Gastroesophageal sphincter (tissue), 4 donors: ENCODE measurements at places on chromosomes 5 and 9. TPM values are rescaled to one million over a fixed set of nuclear protein-coding genes. Genes with fewer than 3 reads are reported as not detected.

The TPPP gene
- 13.3 TPM for total RNA-seq

The MTX3 gene
- total RNA-seq = 22.6 TPM

The TAS2R1 gene
- not detected for total RNA-seq

The SPATA31D4 gene
- not detected for total RNA-seq

The ZNF883 gene
- total RNA-seq = 0.85 TPM

The BAAT gene
- not detected for total RNA-seq

The FCHO2 gene
- total RNA-seq = 36.3 TPM

The ALDOB gene
- not detected for total RNA-seq

The PTGS1 gene
- total RNA-seq = 36.1 TPM

The ADAMTS2 gene
- total RNA-seq = 14.8 TPM

The TRIM7 gene
- 3.0 TPM for total RNA-seq

The NMUR2 gene
- not detected for total RNA-seq

The DAPK1 gene
- 52.3 TPM for total RNA-seq

The FOXD1 gene
- total RNA-seq = 2.4 TPM

The CTSL gene
- total RNA-seq = 290 TPM

The ARHGEF28 gene
- total RNA-seq = 23.4 TPM

The GABRP gene
- total RNA-seq = not detected

The SLC45A2 gene
- total RNA-seq = not detected

The ROR2 gene
- total RNA-seq = 61.0 TPM

The SV2C gene
- 0.67 TPM for total RNA-seq

The PNPLA7 gene
- total RNA-seq = 11.2 TPM

The ZNF346 gene
- 13.2 TPM for total RNA-seq

The CCDC192 gene
- 2.6 TPM for total RNA-seq

The OCLN gene
- 0.81 TPM for total RNA-seq

The FBP2 gene
- not detected for total RNA-seq

The CCL21 gene
- total RNA-seq = 136 TPM

The LRRC14B gene
- not detected for total RNA-seq

The ARAP3 gene
- 7.2 TPM for total RNA-seq

The RPP25L gene
- 19.1 TPM for total RNA-seq

The IL13 gene
- total RNA-seq = not detected
